D341Med (cell line): ENCODE measurements at places on chromosomes 6 and 20.

GRCh38 chr6:33678233-33678931 is 33.1 kb downstream of the UQCC2 start:
- no peak for DNase-seq

GRCh38 chr20:10654630-10655029 is 19.2 kb downstream of the JAG1 start:
- DNase-seq: no peak

- no peak for DNase-seq
Observed at GRCh38 chr6:21227486-21227885, 366.1 kb upstream of the SOX4 start.

GRCh38 chr6:22668307-22668706 is 98.9 kb downstream of the HDGFL1 start:
- DNase-seq: no peak

DNA sequence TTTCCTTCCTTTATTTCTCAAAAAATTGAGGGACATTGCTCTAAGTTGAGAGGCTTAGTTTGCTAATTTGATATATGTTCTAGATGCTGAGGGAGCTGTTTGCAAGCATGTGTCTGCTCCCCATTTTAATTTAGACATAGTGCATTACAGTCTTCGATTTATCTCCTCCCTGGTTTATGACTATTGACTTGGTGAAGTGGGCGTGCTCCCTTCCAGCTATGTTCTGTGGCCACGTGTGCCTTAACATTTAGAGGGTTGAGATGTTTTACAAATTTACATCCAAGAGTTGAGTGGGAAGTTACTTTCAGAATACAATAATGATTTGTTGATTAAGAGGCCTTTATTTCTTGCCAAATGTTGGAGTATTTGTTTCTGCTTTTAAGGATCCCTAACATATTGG is 48.2 kb downstream of the KLHL32 start:
- no peak for DNase-seq
